T-cell (primary cell): ENCODE measurements at places on chromosomes 5 and 9.

GRCh38 chr5:6574111-6574510, 58.7 kb downstream of the NSUN2 start:
- DNase-seq, result no peak

DNA sequence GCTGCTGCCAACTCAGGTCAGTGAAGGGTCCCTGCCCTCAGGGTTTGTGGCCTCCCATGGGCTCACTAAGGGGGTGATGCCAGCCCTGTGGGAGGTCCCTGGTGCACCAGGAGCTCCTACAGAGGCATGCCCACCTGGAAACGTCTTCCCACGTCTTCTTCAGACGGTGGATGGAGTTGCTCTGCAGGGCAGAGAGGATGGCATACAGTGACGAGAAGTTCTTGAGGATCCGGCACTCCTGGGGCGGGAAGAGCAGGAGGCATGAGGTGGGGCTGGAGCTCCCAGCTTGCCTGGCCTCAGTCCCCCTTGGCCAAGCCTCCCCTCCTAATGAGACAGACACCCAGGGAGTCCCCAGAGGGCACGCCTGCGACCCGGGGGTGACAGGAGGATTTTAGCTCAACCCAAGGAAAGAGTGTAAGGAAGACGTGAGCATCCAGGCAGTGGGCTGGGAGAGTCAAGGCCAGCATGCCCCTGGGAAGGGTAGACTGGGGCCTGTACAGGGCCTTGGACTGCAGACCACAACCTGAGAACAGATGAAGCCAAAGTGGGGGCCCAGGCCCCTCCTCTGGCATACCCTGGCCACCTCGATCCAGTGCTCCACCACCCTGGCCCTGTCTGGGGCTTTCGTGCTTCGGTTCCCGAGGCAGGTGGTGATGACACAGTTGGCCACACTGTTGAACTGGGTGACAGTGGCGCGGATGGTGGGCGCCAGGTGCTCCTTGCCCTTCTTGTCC, 14.4 kb downstream of the RALGDS start:
- DNase-seq, result no peak

DNA sequence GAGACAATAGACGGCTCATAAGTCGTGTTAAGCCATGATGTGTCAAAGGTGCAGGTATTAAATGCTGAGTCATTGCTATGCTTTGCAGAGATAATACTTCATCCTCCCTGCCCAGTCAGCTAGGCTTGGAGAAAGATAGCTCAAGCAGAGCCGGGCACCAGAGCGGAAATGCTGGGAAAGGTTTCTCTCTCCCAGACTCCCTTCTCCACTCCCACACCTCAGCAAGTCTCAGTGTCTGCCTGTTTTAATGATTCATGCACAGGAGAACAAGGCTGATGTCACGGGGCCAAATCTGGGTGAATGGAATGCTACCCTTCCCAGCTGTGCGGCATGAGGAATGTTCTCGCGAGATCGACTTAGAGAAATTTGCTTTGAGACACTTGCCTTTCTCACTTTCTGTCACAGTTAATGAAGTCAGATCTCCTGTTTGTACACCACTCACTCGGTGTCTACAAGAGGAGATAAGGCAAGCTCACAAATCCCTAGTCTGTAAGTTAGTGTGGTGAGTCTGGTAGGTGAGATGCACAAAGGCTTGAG, 204.4 kb downstream of the EFNA5 start:
- no peak for DNase-seq

DNA sequence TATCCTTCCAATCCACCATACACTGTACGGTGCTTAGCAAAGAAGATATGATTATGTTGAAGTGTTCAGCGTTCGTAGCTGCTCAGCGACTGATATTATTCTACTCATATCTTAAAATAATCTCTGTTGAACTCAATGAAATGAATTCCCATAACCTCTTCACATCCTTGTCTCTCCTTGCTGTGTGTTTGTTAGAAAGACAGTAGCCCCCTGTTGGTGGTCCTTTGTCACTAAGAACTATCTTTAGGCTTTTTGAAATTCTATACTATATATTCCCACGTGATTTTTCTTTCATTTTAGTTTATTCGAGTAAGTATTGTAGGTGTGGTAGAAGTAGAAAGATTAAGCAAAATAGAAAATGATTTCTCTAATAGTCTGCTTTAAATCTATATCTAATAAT, 762.8 kb upstream of the WWC1 start:
- DNase-seq, result no peak

DNA sequence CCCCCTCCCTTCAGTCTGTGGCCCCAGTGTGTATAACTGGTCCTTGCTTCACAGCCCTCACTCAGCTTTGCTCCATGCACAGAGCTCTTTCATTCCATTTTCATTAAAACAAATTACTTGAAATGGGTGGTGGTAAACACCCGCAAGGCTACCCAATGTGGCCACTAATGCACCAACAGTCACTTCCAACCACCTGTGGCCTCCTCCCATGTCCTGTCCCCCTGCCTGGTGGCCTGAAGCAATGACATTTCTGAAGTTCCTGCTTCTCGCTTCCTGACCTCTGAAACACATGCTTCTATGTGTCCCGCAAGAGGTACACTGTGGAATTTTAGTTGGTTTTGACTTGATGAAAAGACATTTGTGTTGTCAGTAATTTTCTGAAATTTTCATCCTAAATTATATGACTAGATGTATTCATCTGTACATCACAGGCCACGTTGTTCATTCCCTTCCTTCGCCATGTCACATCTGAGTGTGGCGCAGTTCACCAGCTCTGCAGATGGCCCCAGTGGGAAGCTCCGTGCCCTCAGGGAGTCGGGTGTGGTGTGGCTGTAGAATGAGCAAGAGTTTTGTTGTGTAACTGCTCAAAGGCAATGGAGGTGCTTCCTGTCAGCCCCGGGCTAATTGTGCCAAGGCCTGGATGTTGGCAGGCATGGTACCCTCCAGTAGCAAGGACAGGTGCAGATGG, 9.6 kb downstream of the ROPN1L start:
- no peak for DNase-seq

DNA sequence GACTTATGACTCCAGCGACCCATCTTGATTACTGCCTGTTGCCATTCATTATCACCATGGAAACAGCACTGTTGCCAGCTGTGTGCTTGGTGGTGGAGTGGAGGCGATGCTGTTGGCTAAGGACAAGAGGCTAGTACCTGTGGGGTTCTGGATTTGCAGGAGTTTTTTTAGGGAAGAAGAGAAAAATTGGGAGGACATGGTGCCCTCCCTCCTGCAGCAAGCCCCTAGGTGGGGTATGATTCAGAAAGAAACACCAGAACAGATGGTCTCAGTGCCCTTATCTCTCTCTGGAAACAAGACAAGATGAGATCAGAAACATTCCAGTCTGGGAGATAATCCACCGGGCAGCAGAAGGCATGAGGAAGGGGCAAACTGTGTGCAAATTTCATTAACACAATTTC, 87.8 kb upstream of the TLR4 start:
- DNase-seq, result no peak

GRCh38 chr9:120377268-120378159, 202.5 kb downstream of the CDK5RAP2 start:
- DNase-seq, result no peak
